ENCODE measurements at places on chromosomes 7 and 10.

DNA sequence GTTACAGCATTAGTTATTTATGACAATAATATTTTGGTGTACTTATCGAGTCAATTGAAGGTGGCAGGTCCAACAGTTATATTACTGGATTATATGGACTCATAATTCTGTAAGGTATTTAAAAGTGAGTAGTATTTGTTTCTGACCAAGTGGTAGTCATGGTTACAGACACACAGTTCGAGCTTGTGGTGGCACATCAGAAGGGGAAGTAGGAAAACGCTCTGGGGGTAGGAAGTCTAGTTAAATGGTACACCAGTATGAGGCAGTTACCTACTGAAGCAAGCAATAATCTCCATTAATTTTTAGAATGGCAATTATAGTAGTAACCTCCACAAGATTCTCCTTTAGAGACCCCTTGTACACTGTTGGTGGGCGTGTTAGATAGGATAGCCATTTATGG lies 541.2 kb downstream of the ETV1 start:
- no peaks in the 10 kb centered on the region for H3K4me1 ChIP-seq
- no peak for DNase-seq
- H3K27ac ChIP-seq, result no peak overlapping the region
- H3K27me3 ChIP-seq, result no peaks in the 10 kb centered on the region
- no peaks in the 10 kb centered on the region for H3K36me3 ChIP-seq

DNA sequence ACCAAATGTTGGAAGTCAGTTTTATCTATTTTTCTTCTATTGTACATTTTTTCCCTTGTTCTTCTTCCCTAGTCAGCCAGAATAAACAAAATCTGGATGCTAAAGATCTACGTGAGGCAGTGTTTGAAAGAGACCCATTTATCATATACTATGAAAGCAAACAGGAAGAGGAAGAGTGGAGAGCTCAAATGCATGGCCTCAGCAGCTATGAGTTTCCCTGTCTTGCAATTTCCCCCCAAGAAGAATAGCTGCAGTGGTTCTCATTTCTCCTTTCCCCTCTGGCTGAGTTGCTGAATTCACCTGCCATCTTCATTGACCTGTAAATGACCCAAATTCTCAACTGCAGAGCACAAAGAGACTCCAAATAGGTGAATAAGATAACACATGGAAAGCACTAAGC lies 347.1 kb upstream of the NRP1 start:
- DNase-seq, result no peak
- no peaks in the 10 kb centered on the region for H3K27me3 ChIP-seq
- no peaks in the 10 kb centered on the region for H3K4me1 ChIP-seq
- H3K36me3 ChIP-seq, result no peaks in the 10 kb centered on the region

DNA sequence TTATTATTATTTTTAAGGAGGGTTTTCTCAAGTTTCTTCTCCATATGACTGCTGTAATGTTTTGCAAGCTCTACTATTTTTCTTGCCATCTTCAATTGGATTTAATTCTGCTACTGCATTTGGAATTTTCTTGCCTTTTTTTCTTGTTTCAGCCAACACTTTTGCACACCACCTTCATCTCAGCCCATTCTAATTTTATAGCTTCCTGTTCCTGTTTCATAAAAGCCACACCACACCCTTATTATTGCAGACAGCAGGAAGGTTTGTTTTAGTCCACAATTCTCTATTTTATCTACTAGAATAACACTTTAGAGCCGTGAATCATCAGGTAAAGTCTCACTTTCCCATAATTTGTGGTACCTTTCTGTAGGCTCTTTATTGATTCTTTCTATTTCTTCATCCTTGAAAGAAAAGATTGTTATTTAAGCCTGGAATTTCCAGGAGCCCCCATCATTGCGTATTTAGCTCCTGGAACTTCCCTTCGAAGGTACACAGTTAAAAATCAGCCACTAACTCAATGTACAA lies 209.3 kb upstream of the TBX20 start:
- H3K4me3 ChIP-seq, result no peak overlapping the region
- H3K36me3 ChIP-seq, result no peaks in the 10 kb centered on the region
- H3K27me3 ChIP-seq, result peaks cover 13% of the 10 kb centered on the region
- no peak overlapping the region for H3K27ac ChIP-seq

GRCh38 chr7:50962962-50963374 lies 180.3 kb upstream of the GRB10 start:
- H3K36me3 ChIP-seq, result no peaks in the 10 kb centered on the region
- no peaks in the 10 kb centered on the region for H3K27me3 ChIP-seq
- H3K27ac ChIP-seq, result no peak overlapping the region
- DNase-seq, result no peak
- H3K4me3 ChIP-seq, result no peak overlapping the region

- DNase-seq, result no peak
- peaks cover 56% of the 10 kb centered on the region for H3K4me1 ChIP-seq
- no peaks in the 10 kb centered on the region for H3K27me3 ChIP-seq
- peak overlapping the region; percentile 77 for H3K27ac ChIP-seq
Observed at GRCh38 chr7:20241194-20241910, 24.2 kb upstream of the MACC1 start.

DNA sequence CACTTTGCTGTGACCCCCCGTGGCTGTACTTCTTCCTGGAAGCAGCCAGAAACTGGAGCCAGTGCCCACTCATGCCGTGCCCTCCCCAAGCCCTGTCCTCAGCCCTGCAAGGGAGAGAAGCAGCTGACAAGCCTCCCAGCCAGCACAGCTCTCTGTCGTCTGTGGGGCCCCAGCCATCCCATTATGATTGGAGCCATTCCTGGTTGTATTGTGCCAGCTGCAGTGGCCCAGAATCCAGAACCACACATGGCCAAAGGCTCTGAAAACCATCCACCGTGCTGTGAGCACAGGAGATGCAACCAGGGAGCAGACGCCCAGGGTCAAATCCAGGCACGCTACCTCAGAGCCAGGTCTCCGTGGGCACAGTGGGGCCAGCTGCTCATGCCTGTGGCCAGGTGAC lies 18.7 kb downstream of the GRID2IP start:
- no peak overlapping the region for H3K27ac ChIP-seq
- no peaks in the 10 kb centered on the region for H3K36me3 ChIP-seq
- peaks cover 12% of the 10 kb centered on the region for H3K27me3 ChIP-seq

DNA sequence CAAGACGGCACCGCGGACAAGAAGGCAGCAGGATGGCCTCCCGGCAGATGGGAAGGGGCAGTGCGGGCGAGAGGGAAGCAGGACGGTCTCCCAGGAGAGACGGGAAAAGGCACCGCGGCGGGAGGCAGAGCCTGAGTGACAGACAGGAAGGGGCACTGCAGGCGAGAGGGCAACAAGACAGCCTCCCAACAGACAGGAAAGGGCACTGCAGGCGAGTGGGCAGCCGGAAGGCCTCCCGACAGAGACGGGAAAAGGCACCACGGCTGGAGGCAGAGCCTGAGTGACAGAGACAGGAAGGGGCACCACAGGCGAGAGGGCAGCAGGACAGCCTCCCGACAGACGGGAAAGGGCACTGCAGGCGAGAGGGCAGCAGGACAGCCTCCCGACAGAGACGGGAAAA lies 32.6 kb downstream of the ESYT2 start:
- no peak for DNase-seq
- peaks cover 53% of the 10 kb centered on the region for H3K36me3 ChIP-seq
- H3K27ac ChIP-seq, result no peak overlapping the region
- no peak overlapping the region for H3K4me3 ChIP-seq
- no peaks in the 10 kb centered on the region for H3K27me3 ChIP-seq
- H3K4me1 ChIP-seq, result no peaks in the 10 kb centered on the region

- H3K4me1 ChIP-seq, result peaks cover 35% of the 10 kb centered on the region
- DNase-seq, result no peak
- H3K4me3 ChIP-seq, result no peak overlapping the region
- peaks cover 9% of the 10 kb centered on the region for H3K36me3 ChIP-seq
- peak overlapping the region; percentile 24 for H3K27ac ChIP-seq
Observed at GRCh38 chr10:63603709-63604445, 82.7 kb downstream of the REEP3 start.

GRCh38 chr10:89248990-89249389 lies 2.6 kb downstream of the LIPA start:
- peaks cover 5% of the 10 kb centered on the region for H3K36me3 ChIP-seq
- DNase-seq, result no peak
- H3K4me3 ChIP-seq, result peak overlapping the region; percentile 9
- H3K4me1 ChIP-seq, result peaks cover 45% of the 10 kb centered on the region
- H3K27ac ChIP-seq, result peak overlapping the region; percentile 68
- no peaks in the 10 kb centered on the region for H3K27me3 ChIP-seq

GRCh38 chr7:72386118-72386517 lies 26.0 kb downstream of the CALN1 start:
- no peak overlapping the region for H3K4me3 ChIP-seq
- H3K27ac ChIP-seq, result no peak overlapping the region
- no peaks in the 10 kb centered on the region for H3K4me1 ChIP-seq

DNA sequence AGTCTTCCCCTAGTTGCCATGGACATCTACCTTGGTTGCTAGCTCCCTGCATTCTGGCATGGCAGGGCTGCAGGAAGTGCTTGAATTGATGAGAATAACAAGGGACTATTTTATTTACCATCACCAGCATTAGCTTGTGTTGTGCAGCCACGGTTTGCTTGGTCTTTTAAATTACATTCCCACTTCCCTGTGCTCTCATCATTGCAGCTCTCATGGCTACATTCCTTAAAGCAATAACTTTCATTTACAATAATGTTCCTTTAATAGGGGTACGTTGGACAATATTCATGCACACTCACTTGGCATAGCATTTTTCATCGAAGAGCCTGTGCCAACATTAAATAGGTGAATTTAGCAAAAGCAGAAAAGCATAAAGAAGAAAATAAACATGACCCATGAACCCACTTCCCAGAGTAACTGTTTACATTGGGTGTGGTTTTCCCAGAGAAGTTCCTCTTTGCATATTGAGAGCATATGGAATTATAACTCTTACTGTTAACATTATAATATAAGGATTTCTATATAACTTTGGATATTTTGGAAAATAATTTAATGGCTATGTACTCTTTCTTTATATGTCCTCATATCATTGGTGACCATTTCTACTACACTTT lies 113.2 kb upstream of the VWC2 start:
- no peaks in the 10 kb centered on the region for H3K4me1 ChIP-seq
- DNase-seq, result no peak
- H3K27me3 ChIP-seq, result no peaks in the 10 kb centered on the region
- H3K27ac ChIP-seq, result no peak overlapping the region

DNA sequence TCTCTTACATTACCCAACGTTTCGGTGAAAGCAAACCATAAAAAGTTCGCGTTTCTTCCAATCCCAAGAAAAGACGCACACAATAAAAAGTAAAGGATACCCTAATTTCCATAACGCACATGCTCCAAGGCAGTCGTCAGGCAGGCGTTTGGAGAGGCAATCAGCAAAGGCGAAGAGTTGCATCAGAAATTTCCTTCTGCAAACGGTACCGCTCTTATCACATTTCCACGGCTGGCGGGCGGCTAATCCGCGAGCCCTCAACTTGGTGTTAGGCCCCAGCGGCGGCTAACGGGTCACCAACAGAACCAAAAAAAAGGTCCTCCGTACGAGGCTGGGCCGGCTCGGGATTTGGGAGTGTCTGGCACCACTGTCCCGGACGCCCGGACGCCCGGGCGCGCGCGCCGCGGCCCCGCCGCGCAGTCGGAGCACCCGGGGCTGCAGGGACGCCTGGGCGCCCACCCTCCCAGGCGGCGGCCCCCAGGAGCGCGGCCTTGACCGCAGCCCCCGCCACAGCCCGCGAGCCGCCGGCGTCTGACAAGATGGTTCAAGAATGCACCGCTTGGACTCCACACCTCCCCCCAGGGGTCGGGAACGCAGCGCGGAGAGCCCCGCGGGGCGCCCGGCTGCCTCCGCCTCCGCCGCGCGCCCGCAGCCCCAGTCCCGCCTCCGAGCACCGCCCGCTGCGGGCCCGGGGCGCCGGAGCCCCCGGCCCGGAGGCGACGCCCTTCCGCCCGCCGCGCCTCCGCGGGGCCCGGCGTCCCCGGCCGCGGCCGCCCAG lies 9.8 kb upstream of the GRB10 start:
- H3K4me3 ChIP-seq, result peak overlapping the region; percentile 62
- no peaks in the 10 kb centered on the region for H3K36me3 ChIP-seq
- peaks cover 12% of the 10 kb centered on the region for H3K4me1 ChIP-seq
- peaks cover 55% of the 10 kb centered on the region for H3K27me3 ChIP-seq
- no peak overlapping the region for H3K27ac ChIP-seq

GRCh38 chr10:77504196-77504872 lies 133.3 kb downstream of the KCNMA1 start:
- no peak for DNase-seq
- peaks cover 7% of the 10 kb centered on the region for H3K27me3 ChIP-seq

- no peak overlapping the region for H3K27ac ChIP-seq
- H3K4me3 ChIP-seq, result no peak overlapping the region
- no peaks in the 10 kb centered on the region for H3K4me1 ChIP-seq
- no peak for DNase-seq
- peaks cover 51% of the 10 kb centered on the region for H3K36me3 ChIP-seq
Observed at GRCh38 chr7:6136475-6136874, 105.3 kb downstream of the ANKRD61 start.

DNA sequence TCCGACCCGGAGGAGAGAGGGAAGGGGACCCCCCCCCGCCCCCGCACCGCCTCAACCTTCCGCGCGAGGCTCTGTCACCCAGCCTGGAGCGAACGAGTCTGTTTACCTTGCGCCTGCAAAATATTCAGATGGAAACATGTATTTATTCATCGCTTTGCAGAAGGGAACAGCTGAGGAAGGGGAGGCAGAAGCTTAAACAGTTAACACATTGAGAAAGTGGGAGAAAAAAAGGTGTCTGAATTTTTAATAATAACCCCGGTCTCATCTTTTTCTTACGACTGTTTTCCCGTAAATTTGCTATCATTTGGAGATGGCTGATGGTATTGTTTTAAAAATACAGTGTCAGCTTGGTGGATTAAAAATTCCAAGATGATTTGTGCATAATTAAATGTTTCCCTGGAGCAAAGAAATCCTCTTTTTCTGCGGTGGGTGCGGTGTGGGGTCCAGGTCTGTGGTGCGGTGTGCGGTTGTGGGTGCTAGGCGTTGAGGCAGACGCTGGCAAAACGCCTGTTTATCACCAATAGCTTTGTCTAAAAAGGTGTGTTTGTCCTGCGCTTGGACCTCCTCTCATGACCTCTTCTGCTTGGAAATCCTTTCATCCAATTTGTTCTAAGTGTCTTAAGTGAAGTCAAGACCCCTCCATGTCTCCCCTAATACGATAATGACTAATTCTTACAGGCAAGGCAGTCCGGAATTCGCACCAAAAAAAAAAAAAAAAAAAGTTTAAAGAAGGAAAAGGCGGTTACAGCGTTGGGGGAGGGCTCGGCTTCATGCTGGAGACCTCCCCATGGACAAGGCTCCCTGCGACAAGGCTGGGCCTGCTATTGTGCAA lies 1.6 kb downstream of the UNCX start:
- H3K27me3 ChIP-seq, result peaks cover 38% of the 10 kb centered on the region
- H3K4me3 ChIP-seq, result no peak overlapping the region
- H3K27ac ChIP-seq, result peak overlapping the region; percentile 35
- H3K36me3 ChIP-seq, result no peaks in the 10 kb centered on the region
- DNase-seq, result no peak

DNA sequence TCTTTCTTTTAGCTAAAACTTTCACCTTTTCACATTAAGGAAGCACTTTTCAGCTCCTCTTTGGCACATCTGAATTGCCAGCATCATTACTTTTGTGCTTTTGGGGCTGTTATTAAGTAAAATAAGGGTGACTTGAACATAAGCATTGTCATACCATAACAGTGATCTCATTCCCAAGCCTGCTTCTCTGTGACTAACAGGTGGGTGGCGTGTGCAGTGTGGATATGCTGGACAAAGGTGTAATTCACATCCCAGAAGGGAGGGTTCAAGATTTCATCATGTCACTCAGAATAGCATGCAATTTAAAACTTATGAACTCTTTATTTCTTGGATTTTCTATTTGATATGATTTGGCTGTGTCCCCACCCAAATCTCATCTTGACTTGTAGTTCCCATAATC lies 517.4 kb upstream of the MKI67 start:
- H3K36me3 ChIP-seq, result no peaks in the 10 kb centered on the region
- no peak overlapping the region for H3K27ac ChIP-seq
- H3K4me1 ChIP-seq, result no peaks in the 10 kb centered on the region
- DNase-seq, result no peak
